ENCODE measurements at places on chromosomes 2 and 18.

GRCh38 chr2:10785260-10785659 is 27.3 kb downstream of the PDIA6 start:
- no peak for DNase-seq

DNA sequence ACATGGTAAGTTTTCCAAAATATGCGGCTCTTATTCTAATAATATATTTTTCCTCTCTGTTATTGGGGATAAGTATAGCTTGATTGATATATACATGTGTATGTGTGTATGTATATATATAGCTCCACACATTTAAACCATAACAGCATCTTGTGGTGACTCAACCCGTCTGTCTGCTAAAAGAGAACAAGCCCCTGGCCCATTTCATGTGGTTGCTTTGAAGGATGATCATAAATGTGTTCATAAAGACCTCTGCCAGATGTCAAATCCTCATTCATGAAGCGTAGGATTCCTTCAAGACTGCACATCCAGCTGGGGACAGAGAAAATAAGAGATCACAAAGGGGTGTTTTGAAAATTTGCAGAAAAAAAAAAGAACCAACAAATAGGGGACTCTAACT is 79.3 kb downstream of the RHOB start:
- DNase-seq: no peak

- no peak for DNase-seq
These were observed 8.2 kb downstream of the LCLAT1 start for GRCh38 chr2:30455114-30455738.

DNA sequence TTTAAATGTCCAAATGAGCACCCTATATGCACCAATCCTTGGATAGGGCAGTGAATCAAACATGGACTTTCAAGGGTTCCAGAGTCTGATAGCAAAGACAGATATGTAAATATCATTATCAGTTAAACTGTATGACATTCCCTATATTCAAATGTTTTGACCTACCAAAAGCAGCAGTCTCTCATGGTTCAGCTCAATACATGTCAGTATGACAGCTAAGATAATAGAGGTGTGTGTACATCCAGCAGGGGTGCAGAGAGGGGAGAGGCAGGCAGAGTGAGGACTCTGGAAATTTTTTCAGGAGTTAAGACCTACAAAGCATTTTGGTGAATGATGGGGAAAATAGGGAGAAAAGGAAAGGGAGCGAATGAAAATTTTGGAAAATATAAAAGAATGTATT is 106.3 kb downstream of the MYO3B start:
- DNase-seq: no peak

DNA sequence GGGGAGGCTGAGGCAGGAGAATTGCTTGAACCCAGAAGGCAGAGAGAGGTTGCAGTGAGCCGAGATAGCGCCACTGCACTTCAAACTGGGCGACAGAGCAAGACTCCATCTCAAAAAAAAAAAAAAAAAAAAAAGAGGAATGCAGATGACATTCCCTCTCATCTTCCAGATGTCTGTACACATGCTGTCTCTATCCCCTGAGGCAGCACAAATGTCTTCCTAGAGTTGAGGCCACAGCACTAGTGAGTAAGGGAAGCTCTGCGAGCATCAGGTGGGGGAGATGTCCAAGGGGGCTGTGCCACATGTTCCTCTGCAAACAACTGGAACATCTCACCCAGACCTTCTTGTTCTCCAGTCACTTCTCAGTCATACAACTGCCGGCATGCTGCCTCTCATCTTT is 35.6 kb upstream of the LRRC30 start:
- DNase-seq: no peak

GRCh38 chr2:8642366-8643068 is 39.3 kb upstream of the ID2 start:
- DNase-seq: no peak

DNA sequence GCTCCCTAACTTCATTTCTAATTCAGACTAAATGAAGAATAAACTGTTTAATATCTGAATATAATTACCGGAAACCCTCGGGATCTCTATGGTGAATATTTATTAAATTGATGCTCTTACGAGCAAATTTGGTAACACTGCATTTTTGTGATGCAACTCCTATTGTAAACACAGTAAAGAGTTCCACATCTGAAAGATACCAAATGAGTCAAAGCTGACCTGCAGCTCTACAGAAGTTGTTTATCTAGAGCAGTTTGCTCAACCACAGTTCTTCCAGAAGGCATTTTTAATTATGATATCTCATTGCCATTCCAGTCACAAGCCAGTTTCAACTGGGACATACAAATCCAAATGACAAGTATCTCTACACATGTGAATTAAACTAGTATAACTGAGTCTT is 129.7 kb downstream of the PKP4 start:
- DNase-seq: no peak

DNA sequence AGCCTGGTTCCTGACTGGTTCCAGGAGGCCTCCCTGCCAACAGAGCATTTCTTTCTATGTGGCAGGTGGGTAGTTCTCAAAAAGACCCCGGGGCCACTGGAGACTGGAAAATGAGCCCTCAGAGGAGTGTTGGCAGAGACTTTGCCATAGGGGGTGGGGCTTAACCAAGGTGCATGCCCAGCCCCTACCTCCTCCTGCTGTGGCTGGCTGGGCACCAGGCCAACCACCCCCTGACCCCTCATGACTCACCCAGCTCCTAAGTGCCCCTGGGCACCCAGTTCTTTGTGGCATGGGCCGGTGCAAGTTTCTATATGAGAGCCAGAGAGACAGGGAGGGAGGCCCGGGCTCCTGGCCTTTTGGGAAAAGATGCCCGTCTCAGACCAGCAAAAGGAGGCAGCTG is 98.2 kb upstream of the SMAD2 start:
- no peak for DNase-seq

DNA sequence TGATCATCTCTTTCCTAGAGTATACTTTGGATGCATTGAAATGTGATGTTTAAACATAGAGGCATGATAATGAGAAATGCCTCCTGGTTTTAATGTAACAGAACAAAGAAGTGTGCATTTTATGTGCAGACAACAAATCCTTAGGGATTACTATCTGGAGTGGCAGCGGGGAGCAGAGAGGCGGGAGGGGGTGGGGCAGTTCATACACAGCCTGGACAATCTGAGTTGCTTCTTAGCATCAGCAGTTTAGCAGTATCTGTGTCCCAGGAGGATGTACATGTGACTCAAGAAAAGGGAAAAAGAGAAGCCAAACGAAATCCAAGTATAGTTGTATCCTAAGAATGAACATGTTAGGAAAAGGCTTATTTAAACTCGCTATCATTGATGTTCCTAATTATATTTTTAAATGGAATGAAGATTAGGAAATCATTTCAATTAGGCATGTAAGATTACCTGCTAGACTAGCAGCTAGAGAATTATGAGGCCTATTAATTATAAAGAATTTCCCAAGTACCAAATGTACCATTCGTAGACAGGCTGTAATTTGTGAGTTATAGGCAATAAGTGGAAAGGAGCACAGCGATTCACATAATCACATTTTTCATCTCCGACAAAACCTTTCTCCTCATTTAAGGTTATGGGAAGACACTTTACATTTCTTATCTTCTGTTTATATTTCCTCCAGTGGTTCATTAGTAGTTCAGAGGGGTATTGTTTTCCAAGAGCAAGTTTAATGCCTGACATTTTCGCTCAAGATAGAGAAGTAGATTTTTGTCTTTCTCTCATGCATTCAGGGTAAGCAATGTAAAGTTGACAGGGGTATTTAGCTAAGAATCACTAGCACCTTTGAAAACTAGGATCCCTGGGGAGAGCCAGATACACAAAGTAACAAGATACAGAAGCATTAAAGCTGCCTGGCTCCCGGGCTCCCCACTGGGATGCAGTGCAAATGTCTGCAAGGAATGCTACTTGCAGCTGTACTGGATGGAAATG is 141.3 kb upstream of the NOSTRIN start:
- peak; percentile 84 for DNase-seq

DNA sequence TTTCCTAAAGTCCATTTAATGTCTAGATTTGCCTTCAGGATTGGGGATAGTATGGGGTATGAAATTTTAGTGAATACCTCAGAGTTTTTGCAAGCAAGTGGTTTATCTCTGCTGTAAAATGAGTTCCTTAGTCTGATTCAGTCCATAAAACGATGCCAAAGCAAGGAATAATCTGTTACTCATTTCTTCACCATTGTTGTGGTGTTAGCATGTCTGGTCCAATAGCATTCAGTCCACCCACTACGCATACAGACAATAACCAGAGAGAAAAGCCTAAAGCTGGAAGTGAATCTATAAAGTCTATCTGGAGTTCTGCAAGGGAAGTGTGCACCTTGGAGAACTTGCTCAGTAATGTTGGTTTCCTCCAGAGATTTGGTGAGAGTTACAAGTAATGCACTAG is 12.9 kb upstream of the DPP4 start:
- DNase-seq: no peak

DNA sequence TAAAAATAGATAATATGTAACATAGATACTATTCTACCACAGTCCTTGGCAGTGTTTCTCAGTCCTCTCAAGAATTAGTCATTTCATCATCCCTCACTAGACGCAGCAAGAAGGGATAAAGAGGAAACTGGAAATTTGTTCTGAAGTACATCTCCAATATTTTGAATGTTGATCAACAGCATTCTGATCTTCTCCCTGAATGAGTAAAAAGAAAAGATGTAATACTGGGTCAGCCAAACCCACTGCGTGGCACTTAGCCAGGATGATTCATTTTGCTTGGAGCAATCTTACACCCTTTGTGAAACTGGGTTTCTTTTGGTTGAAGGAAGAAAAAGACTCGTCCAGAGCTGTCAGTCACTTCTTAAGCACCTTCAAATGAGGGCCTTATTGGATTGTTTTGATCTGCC is 54.1 kb downstream of the TAF1B start:
- DNase-seq: no peak

GRCh38 chr2:196177124-196177523 is 5.7 kb upstream of the STK17B start:
- DNase-seq: no peak

- DNase-seq: no peak
These were observed 28.0 kb downstream of the OSR1 start for GRCh38 chr2:19330436-19330835.

GRCh38 chr2:201754717-201755415 is 25.9 kb downstream of the ALS2 start:
- no peak for DNase-seq

DNA sequence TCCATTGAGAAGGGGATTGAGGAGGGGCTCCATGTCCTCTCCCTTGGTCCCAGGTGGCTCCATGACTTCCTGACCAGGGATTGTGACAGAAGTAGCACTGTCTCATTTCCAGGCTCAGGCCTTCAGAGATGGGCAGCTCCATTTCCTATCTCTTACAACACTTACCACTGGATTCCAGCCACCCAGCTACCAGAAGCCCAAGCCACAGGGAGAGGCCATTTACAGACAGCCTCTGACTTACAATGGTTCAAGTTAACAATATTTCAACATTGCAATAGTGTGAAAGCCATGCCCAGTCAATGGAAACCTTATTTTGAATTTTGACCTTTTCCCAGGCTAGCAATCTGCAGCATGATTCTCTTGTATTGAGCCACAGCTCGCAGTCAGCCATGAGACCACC is 164.9 kb upstream of the AGAP1 start:
- no peak for DNase-seq

All from NCI-H345 (cell line).